ENCODE measurements at places on chromosomes 4 and X.

DNA sequence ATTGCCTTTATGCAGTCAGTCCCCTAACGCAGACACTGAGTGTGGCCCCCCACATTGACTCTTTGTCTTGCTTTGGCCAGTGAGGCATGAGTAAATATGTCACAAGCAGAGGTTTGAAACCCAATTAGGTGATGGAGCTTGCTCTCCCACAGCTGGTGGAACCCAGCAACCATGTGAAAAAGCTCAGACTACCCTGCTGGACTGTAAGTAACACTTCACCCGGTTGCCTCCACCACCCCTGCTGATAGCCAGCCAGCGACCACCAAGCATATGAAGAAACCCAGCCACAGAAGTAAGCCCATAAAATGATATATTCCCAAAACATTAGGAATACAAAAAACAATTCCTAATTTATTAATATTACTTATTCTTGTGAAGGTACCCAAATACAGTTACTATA is 21.6 kb upstream of the PDCL2 start:
- no peak for DNase-seq

- DNase-seq = no peak
Measured at GRCh38 chrX:124863303-124863702, 456.4 kb upstream of the TEX13C start.

GRCh38 chrX:4741024-4741423 is 1027.6 kb upstream of the PRKX start:
- DNase-seq = no peak

- DNase-seq = no peak
Measured at GRCh38 chr4:166252487-166253402, 379.7 kb downstream of the TLL1 start.

DNA sequence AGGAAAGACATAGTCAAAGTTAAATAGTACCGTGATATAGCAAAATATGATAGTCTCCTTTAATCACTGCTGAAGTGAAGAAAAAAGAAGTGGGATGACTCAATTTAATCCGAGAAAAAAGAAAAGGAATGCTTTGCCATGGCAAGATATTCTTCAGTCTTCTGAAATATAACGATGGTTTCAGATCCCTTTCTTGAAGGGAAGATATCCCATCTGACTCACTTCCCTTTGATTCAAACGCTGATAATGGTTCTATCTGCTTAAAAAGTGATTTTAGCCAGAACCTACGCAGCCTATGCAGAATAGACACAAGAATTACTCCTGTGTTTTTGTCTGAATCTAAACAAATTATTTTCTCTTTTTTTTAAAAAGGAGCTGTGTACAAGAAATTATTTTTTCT is 68.1 kb upstream of the FTHL17 start:
- no peak for DNase-seq

- no peak for DNase-seq
Measured at GRCh38 chr4:150212927-150213326, 134.7 kb downstream of the DCLK2 start.

DNA sequence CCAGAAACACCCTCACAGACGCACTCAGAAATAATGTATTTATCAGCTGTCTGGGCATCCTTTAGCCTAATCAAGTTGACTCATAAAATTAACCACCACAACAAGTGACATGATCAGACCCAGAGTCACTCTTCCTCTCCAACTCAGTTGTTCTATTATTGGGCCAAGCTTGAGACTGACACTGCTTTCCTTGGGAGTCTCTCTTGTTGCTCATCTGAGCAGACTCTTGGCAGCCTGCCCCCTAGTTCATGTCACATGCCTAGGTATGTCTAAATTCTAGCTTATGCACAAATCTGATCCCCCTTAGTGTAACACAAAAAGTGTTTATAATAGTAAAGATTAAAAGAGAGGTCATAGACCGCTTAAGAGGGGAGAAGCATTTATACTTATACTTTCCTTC is 72.6 kb upstream of the ADAMTS3 start:
- no peak for DNase-seq

- DNase-seq = no peak
Measured at GRCh38 chrX:21883258-21883657, 27.5 kb downstream of the YY2 start.

DNA sequence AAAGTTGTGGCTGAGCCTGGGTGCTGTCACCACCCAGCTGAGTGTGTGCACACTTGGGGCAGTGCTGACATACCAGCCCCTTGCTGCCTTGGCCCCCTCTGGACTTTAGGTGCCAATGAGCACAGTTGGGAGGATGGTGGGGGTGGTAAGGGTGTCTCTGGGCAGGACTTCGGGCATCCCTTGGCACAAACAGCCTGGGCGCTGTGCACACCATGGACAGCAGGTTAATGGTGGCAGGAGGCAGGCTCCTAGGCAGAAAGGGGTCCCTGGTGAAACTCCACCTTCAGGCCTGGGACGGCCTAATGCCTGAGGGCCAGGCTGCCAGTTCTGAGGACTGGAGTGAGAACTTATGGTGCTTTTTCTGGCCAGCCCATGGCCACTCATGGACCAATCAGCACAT is 32.4 kb upstream of the TEX13C start:
- DNase-seq = no peak

DNA sequence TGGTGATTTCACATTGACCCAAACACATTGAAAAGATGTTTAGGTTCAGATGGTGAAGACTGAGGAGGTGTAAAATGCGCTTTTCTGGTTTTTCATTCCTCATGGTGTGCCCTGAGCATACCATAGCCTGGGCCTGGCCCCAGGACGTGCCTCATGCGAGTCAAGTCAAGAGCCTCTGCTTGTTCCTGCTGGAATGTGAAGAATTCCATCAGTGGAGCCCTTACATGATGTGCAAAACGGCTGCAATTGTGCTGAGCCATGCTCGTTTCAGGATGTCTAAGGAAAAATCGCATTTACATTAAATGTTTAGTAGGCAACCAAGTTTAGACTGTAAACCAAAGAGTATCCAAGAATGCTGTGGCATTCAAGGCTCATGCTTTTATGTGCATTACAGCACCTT is 34.9 kb downstream of the GYG2 start:
- DNase-seq = no peak

DNA sequence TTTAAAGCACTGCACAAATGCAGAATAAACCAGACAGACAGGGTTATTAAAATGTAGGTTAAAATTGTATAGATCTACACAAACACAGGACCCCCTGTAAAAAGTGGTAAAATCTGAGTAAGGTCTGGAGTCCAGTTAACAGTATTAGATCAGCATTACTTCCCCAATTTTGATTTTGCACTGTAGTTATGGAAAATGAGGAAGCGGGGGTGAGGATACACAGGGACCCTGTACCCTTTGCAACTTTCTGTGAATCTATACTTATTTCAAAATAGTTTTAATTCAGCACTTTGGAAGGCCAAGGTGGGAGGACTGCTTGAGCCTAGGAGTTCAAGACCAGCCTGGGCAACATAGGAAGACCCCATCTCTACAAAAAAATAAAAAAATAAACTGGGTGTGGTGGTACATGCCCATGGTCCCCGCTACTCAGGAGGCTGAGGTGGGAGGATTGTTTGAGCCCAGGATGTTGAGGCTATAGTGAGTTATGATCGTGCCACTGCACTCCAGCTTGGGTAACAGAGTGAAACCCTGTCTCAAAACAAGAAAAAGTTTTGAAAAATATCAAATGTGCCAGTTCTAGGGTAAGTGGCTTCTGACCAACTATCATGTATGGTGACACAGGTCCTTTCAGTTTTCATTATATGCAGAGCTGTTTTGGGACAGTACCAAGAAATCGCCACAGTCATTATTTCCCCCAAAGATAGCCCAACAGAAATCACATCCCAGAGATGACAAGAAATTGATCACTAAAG is 17.7 kb downstream of the SEL1L3 start:
- no peak for DNase-seq

- no peak for DNase-seq
Measured at GRCh38 chr4:75512386-75513211, 1.6 kb downstream of the RCHY1 start.

GRCh38 chrX:38271154-38271716 is 50.6 kb upstream of the SRPX start:
- no peak for DNase-seq

DNA sequence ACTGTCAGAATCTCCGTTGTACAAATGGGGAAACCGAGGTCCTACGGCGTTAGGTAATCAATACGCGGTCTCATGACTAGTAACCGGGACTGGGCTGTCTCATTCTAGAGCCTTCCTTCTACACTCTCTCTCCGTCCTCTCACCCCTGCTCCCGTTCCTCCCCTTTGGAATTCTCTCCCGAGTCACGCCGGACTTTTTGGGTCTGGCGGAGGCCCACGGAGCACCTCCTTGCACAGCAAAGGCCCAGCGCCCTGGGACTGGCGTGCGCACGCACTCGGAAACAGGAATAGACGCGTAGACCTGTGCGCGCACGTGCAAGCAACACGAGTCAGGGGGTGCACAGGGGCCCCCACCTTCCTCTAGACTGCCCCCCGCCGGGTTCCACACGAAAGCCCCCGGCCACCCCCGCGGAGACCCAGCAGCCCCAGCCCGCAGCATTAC is 361 bp downstream of the QDPR start:
- peak; percentile 59 for DNase-seq

DNA sequence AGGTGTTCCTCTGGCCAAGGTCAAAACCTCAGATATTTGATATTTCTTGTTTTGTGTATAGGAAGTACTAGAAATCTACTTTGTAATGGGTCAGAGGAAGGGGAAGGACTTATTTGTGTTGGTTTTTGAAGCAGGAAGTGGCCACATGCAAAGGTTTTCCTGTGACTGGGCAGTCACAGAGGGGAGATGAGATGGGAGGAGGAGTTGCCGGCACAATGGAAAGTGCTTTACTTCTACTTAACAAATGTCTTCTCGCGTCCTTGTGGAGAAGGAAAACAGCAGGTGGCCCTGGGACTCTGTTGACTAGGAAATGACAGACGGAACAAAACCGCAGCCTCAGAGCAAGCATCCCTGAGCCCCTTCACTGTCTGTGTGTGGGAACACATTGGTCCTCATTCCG is 46.6 kb downstream of the SHROOM2 start:
- DNase-seq = no peak

DNA sequence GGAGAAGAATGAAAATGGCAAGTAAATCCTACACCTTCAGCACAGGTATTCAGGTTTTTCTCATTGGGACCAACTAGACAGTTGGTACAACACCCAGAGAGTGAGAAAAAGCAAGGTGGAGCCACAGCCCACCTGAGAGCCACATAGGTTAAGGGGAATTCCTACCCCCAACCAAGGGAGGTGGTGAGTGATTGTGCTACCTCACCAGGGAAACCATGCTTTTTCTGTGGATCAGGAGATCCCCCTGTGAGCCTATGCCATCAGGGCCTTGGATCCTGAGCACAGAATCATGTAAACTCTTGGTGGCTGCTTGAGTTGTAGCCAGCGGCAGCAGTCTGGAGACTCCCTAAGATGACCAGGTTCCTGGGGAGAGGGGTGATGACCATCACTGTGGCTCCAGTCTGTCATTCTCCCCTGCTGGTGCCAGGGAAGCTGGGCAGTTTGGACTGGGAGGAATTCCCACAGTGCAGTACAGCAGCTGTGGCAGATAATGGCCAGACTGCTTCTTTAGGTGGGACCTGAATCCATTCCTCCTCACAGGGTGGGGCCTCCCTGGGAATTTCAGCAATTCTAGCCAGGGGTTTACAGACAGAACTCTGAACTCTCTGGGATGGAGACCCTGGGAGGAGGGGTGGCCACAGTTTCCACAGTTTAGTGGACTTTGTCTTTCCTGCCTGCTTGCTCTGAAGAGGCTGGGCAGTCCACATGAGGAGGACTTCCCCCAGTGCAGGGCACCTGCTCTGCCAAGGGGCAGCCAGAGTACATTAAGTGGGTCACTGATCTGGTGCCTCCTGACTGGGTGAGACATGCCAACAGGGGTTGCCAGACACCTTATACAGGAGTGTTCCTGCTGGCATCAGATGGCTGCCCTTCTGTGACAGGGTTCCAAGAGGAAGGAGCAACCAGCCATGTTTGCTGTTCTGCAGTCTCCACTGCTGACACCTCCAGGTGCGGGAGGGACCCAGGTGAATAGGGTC is 43.2 kb downstream of the PARM1 start:
- no peak for DNase-seq

DNA sequence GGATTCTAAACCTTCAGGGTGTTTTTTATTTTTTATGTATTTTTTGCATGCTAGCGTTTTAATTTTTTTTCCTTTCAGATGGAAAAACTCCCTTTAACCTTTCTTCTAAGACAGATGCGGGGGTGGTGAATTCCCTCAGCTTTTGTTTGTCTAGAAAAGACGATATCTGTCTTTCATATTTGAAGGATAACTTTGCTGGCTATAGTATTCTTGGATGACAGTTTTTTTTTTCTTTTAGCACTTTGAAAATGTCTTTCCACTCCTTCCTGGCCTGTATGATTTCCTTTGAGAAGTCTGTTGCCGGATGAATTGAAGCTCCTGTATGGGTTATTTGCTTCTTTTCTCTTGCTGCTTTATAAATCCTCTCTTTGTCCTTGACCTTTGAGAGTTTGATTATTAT is 26.6 kb downstream of the PSAPL1 start:
- DNase-seq = no peak

GRCh38 chrX:31038575-31039326 is 33.1 kb downstream of the FTHL17 start:
- no peak for DNase-seq

DNA sequence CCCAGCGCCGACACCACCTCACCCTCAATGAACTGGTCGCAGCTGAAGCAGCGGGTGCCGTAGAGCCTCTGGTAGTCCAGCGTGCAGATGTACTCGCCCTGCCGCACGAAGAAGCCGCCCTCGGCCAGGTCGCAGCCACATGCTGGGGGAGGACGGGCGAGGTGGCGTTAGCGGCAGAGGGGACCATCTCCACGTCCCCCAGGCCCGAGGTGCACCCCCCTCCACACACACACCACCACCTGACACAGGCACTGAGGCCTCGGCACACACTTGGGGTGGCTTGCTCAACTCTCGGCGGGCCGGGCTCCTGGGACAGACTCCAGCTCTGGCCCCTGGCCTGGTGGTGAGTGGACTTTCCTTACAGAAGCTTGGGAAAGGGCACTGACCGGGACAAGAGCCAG is 61.5 kb downstream of the ABLIM2 start:
- DNase-seq = no peak

GRCh38 chrX:48683411-48683982 is at the start of gene WAS:
Gene WAS, plus strand, starts transcription at chrX:48683799. Its CDS starts 55 bp downstream, at chrX:48683854.
- DNase-seq = peak; percentile 25

- no peak for DNase-seq
Measured at GRCh38 chr4:35673137-35673536, 571.2 kb downstream of the ARAP2 start.

- no peak for DNase-seq
Measured at GRCh38 chr4:48575964-48576363, 85.9 kb downstream of the ZAR1 start.

- no peak for DNase-seq
Measured at GRCh38 chr4:107599841-107600240, 120.2 kb downstream of the PAPSS1 start.

DNA sequence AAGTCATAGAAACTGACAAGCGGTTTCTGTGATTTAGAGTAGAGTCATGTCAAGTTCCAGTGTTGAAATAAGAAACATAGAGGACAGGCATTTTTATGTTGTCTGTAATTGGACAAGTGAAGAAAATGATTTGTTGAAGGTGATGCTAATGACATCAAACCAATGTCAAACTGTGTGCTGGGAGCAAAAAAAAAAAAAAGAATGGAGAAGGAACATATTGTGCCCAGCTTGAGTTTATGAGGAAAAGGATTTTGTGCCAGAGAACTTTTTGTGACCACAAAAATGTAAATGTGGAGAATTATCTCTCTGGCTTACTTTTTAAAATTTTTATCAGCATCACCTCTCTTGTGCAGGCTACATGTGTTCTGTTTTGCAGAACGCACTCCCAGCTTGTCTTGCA is 495.7 kb downstream of the RAPGEF2 start:
- no peak for DNase-seq

- no peak for DNase-seq
Measured at GRCh38 chrX:23465985-23466384, 131.3 kb downstream of the PTCHD1 start.

- no peak for DNase-seq
Measured at GRCh38 chr4:184287697-184288255, 70.1 kb upstream of the ENPP6 start.

Data from stimulated activated CD4-positive, alpha-beta T cell treated with anti-CD3 and anti-CD28 coated beads, Interleukin-4, amount 100 ng/mL, for 4 hours (primary cell).